Right hindlimb (tissue), 1 donor: ENCODE measurements at places on chromosomes 7 and 10.
A peak's percentile ranks its signal among the peaks of the same experiment; 100 is the strongest.

- DNase-seq, result no peak
These were observed 7.3 kb downstream of the MMP21 start for GRCh38 chr10:125768219-125768855.

GRCh38 chr10:131929122-131929845 is 28.5 kb downstream of the PPP2R2D start:
- DNase-seq, result no peak

DNA sequence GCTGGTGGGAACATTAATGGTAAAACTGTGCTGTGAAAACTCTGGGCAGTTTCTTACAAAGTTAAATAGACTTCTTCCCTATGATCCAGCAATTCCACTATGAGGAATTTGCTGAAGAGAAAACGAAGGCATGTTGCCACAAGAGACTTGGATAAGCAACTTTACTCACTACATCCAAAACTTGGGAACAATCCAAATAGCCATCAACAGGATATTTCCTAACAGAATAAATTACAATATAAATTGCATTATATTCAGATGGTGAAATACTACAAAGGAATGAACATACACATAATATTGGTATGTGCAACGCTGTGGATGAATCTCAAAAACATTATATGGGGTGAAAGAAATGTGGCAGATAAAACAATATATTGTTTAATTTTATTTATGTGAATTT is 21.4 kb upstream of the MKI67 start:
- no peak for DNase-seq

DNA sequence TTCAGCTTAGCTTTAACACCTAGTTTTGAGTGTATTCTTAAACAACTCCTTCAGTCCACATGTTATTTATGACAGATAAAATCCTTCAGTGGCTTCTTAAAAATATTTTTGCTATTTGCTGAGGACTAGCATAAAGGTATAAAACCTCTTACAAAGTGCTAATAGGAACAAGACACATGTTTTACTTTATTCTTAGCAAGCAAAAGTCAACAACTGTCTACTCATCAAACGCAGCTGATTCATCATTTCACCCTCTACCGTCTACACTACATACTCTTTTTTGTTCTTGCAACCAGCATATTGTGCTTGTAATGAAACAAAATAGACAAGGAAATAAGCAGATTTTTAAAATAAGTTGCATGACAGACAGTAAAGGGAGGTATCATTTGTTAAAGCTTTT is 319.7 kb downstream of the SNX13 start:
- DNase-seq, result no peak

DNA sequence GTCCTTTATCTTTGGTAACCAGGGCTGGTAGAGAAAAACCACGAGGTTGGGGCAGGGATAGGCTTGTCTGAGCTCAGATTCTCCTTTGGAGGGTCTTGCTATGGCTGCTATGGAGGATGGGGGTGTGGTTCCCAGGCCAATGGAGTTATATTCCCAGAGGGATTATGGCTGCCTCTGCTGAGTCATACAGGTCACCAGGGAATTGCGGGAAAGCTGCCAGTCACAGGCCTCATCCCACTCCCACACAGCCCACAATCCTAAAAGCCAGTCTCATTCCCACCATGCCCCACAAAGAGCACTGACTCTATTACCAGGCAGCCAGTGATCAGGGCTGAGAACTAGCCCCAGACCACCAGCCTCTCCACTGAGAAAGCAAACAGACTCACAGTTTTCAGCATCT is 316.6 kb upstream of the TMEM229A start:
- DNase-seq, result no peak

DNA sequence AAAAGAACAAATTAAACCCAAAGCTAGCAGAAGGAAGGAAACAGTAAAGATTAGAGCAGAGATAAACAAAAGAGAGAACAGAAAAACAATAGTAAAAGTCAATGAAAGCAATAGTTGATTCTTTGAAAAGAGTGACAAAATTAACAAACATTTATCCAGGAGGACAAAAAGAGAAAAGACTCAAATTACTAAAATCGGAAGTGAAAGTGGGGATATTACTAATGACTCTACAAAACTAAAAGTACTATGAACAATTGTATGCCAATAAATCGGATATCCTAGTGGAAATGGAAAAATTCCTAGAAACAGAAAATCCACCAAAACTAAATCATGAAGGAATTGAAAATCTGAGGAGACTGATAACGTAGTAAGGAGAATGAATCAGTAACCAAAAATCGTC is 96.3 kb downstream of the SNX13 start:
- no peak for DNase-seq

DNA sequence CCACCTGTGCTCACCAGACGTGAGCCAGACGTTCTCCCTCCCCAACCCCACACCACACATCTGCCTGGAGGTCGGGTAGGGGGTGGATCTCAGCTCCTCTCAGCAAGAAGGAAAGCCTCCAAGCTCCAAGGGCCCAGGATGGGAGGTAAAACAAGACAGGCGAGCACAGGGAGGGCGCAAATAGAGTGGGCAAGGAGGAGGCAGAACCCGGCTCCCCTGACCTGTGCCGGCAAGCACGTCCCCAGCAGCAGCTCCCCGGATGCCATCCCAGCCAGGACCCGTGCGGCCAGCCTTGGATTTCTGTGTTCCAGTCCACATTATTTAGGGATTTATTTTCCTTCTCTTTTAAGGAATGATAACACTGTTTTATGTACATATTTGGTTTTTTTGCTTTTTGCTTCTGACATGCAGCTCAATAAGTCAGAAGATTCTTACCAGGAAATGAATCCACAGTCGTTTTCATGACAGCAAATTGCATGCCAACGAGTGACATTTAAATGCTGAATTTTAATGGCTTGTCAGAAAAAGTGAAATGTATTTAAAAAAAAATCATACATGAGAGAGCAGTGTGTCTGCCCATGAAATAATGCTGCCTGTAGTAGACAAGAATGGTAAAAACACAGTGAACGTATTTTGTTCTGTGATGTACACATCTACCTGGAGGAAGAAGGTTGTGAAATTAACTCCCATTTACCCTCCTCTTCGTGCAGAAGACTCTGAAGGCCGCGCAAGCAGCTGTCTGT is 276.5 kb downstream of the PTPRN2 start:
- DNase-seq, result no peak

GRCh38 chr7:2110610-2111396 is 121.9 kb downstream of the MAD1L1 start:
- DNase-seq, result peak; percentile 54

- no peak for DNase-seq
These were observed 38.8 kb downstream of the GSDME start for GRCh38 chr7:24718431-24718831.

DNA sequence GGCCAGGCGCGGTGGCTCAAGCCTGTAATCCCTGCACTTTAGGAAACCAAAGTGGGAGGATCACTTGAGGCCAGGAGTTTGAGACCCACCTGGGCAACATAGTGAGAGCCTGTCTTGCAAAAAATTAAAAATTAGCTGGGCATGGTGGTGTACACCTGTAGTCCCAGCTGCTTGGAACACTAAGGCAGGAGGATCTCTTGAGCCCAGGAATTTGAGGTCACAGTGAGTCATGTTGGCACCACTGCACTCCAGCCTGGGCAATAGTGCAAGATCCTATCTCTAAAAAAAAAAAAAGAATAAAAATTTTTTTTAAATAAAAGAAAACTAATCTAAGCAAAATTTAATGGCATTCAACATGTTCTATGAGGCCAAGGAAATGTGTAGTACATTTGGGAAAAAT is 44.9 kb upstream of the UBN2 start:
- DNase-seq, result no peak

- no peak for DNase-seq
These were observed 285.6 kb downstream of the USP6NL start for GRCh38 chr10:11325817-11326216.

DNA sequence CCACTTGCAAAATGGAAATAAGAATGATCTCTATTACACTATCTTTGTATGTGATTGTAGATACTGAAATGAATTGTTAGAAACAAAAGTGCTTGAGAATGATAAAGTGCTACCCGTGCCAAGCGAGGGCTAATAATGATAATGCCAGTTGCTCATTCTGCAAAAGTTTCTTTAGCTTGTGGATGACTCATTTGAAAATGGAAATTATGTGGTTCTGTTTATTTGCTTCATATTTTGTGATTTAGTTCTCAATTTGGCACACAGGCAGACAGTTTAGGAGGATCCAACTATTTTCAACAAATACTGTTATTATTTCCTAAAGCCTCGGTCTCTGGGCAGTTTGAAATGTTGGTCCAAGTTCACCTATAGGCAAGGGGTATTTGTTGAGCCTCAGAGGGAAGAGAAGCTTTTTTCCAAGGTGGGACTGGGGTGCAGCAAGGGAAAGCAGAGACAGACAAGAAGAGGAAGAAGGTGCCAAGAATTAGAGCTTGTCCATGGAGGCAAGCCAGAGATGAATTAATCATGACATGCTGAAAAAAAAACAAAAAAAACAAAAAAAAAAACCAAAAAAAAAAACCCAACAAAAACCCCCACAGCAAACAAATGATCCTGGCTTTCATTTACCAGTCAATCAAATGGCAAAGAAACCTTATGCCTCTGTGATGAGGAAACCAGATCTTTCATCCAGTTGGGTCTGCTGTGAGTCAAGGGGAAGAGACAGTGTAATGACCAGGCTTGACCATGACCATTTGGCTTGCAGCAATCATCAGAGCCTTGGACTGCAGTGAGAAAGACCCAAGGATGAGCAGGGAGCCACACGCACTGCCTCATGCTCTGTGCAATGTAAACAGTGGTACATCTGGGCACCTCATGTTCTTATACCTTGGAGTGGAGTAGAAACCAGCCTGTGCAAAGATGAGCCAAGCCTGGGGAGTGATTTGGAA is 285.0 kb upstream of the HABP2 start:
- no peak for DNase-seq

DNA sequence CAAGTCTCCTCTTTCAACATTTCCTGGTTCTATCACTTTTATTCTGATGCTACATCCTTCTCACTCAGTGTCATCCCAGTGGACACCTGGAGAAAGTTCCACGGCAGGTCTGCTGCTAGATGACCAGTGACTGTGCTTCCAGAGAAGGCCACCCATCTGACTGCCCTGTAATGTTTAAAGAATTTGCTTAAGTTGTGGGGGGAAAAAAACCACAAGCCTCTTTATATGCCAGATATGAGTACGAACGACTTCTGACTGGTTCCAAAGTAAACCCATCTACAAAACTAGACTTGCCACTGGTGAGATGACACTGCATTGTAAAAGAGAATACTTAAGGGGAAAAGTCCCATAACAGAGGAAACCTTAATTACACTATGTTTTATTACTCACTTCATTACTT is 69.6 kb upstream of the VWC2 start:
- no peak for DNase-seq

DNA sequence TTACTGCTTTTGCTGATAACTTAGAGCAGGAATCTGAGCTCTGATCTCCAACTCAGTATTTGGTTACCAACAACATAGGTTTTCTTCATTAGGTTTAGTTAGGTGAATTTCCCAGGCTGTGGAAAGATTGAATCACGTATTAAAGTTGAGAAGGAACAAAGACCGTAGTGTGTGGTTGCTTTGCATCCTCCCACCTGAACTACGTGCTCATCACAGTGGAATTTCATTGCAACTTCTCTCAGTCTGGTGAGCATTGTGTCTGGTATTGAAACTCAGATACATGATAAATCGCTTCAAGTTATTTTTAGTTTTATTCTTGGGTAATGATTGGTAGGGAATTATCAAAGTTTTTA is 139.4 kb upstream of the AKR1E2 start:
- no peak for DNase-seq

DNA sequence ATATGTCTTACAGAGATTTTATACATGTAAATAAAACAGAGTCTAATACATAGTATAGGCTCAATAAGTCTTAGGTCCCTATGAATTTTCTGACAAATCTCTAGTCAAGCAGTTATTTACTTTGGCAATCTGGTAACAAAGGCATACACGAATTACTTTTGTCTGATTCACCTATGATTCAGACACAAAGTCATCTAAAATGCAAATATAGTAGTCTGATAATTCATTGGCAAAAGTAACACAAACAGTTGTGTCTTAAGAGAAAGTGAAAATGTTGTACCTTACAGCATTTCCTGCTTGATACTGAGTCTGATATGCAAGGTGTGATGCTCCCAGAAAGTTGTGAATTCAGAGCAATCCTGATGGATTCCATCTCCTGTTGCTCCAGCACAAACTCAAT is 209.4 kb upstream of the PRSS1 start:
- DNase-seq, result no peak

GRCh38 chr7:14332155-14332554 is 342.7 kb upstream of the ETV1 start:
- DNase-seq, result no peak

- no peak for DNase-seq
These were observed 14.5 kb downstream of the SH2D4B start for GRCh38 chr10:80552151-80552646.

DNA sequence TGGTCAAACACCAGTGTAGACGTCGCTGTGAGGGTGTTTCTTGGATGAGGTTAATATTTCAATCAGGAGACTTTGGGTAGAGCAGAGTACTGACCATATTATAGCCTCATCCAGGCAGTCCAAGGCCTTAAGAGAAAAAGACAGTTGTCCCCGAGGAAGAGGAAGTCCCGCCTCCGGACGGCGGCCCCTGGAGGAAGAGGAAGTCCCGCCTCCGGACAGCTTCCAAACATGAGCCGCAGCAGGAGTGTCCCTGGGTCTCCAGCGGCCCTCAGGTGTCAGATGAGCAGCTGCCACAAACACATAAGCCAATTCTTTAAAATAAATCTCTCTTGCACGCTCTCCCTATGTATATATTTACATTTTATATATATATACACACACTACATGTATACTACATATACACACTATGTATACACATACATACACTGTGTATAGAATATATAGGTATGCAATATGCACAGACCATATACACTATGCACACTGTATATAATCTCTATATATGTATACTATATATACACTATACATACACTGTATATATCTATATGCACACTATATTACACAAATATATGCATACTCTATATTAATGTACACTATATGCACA is 37.5 kb downstream of the PWWP2B start:
- no peak for DNase-seq

DNA sequence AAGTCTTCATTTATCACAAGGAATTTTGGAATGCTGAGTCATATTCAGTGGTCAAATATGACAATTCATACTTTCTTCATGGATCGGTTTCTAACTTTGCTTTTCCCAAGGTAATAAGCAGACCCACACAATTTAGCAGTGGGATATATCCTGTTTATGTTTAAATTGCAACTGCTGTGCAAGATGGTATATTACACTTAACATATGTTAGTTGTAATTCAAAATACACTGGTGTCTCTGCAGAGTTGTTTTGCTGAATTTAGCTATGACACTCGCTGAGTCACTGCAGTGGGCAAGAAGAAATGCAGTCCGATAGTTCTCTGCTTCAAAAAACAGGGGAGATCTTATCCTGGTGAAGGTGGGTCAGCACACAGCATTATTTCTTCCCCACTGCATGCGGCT is 194.8 kb upstream of the PTN start:
- no peak for DNase-seq

DNA sequence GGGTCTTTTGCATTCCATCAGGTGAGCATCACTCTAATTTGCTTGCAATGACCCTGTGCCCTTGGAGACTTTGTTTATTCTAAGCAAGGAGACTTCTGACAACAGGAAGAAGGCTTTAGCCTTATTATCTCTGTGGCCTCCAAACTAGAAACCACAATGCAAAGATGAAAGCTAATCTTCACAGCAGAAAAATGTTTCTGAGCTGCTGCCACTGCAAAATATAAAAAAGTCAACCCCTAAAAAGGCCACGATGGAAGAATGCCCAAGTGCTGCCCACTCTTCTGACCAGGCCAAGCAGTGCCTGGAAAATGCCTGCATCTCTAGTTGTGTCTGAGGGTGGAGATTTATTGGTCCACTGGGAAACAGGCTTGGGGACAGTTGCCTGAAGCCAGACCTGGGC is 299.9 kb downstream of the C7orf25 start:
- DNase-seq, result no peak

- DNase-seq, result no peak
These were observed 206.8 kb downstream of the TPK1 start for GRCh38 chr7:144629011-144629410.
